ENCODE measurements at places on chromosomes 2 and 18.

- DNase-seq = no peak
Measured at GRCh38 chr2:28684142-28684858, 67.3 kb upstream of the PPP1CB start.

DNA sequence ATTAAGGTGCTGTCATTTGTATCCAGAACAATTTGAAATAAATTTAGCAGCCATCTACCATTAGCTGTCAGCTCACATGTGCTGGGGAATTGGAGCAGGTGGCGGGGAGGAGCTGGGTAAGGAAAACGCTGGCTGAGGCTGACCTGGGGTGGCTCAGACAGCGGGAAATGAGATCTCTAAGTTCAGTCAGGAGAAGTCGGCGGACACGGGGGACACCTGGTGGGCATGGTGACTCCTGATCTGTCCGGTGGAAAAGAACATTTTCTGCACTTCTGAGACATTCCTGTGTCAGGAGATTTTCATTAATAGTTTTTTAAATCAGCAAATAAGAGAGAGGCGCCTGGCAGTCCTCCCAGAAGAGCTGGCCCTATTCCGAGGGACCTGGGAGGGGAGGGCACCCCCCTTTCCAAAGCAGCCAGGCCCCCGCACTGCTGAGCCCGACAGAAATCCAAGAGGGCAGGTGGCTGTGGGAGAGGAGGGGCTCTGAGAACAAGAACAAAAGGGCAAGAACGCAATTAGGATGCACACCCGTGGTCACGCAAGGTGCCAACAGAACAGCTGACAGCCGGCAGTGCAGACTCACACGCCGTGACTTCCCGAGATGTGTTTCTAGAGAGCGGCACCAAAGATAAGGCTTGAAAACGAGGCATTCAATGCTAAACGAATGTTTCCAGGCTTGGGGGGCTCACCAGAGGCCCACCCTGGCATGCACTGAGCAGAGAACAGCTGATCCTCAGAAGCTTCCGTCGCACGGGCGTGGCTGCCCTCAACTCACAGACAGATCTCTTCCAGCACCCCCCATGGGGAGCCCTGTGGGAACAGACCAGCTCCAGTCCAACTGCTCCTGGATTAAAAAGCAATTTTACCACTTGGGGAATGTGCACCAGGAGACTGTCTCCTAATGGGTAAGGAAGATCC is 26.4 kb downstream of the SLC66A2 start:
- no peak for DNase-seq

- peak; percentile 66 for DNase-seq
Measured at GRCh38 chr2:219576505-219577388, 4.6 kb downstream of the INHA start.

DNA sequence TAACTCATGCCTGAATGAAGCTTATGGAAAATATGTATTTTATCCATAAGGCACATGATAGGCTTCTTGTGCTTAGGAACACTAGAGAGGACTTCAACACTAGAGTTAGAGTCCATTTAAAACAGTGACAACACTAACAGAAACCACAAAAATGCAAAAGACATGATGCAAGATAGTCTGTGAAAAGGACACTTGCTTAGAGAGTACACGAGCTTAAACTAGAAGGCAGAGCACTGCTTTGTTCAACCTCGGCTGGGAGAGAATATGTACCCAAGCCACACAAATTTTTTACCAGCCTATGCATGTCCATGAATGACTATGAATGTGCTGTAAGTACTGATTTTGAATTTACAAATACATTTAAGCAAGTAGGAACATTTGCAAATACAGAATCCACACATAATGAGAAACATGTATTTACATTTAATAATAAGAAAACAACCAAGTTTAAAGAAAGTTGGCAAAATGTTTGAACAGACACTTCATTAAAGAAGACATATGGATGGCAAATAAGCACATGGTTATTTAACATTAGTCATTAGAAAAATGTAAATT is 130.6 kb downstream of the SPOPL start:
- DNase-seq = peak; percentile 6

- no peak for DNase-seq
Measured at GRCh38 chr2:241068942-241069810, 32.9 kb downstream of the MTERF4 start.

GRCh38 chr18:62715436-62715758 is at the start of gene PHLPP1:
Gene PHLPP1, plus strand, starts transcription at chr18:62715541. Its CDS starts 143 bp downstream, at chr18:62715684.
- no peak for DNase-seq

DNA sequence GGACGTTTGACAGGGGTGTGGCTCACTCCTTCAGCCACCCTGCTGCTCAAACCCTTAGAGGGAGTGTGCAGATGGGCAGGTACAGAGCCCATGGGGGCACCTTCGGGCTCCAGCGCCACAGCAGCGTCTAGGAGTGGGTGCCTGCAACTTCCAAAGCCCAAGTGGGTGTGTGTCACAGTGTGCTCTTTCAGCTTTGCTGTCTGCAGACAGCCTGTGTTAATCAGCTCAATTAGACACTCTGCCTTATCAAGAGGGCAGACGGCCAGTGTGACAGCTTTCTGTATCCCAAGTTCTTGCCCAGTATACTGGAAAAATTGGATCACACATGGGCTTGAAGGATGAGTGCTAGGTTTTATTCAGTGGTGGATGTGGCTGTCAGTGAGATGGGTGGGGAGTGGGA is 96.7 kb downstream of the AP1S3 start:
- DNase-seq = no peak

- DNase-seq = no peak
Measured at GRCh38 chr2:98658816-98659490, 50.6 kb downstream of the UNC50 start.

DNA sequence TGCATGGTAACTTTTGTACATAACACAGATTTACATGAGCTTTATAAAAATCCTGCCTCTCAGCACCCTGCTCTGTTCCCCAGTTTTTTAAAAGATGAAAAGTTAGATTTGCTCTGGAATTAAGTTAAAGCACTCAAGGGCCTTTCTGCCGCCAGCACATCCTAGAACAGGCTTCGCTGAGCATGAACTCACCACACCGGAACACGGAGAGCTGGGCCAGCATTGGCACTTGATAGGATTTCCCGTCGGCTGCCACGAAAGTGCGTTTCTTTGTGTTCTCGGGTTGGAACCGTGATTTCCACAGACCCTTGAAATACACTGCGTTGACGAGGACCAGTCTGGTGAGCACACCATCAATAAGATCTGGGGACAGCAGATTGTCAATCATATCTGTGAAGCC is 34.3 kb downstream of the MRPL44 start:
- no peak for DNase-seq

- DNase-seq = no peak
Measured at GRCh38 chr18:46481847-46482245, 175.2 kb downstream of the LOXHD1 start.

DNA sequence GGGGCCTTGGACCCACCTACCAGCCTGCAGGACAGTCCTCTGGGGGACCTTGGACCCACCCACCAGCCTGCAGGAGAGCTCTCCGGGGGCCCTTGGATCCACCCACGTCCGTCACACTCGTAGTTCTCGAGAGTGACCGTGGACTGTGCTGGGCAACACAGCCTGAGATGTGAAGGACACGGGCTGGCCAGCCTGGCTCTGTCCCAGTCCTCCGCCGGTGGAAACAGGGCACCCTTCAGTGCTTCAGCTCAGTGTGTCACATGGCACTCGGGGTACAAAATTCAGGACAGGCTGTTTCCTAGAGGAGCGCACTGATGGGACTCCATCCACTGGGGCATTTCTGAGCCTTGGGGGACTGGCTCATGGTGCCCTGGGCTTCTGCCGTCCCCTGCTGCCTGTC is 212.0 kb downstream of the TWIST2 start:
- no peak for DNase-seq

DNA sequence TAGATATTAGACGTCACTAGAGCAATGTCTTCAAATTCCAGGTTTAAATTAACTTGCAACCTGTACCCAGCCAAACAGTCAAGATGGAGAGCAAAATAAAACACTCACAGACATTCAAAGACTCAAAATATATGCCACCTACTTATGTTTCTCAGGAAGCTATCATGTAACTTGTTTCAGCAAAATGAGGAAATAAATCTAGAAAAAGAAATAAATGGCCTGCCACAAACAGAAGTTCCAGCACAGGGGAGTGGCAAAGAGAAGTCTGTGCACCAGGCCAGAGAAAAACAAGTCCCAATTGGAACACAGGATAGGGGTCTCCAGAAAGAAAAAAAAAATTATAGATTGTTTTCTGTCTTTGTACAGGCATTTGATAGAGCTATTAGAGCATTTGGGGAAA is 96.7 kb downstream of the LRP2 start:
- no peak for DNase-seq

DNA sequence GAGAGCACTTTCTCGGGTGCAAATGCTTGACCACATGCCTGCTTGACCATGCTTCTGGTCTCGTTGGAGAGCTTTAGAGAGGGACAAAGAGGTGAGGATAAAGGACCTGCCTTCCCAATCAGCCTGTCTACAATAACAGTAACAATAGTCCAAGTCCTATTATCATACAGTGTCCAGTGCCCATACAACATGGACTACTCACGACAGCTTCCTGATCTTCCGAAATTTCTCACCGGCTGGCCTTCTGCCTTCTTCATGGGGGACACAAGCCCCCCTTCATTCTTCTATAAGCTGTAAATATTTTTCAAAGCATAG is 329.0 kb downstream of the PAX3 start:
- DNase-seq = no peak

GRCh38 chr2:181152226-181152625 is 171.8 kb downstream of the UBE2E3 start:
- DNase-seq = no peak

- DNase-seq = no peak
Measured at GRCh38 chr2:242043538-242044312, 174.2 kb downstream of the RTP5 start.

DNA sequence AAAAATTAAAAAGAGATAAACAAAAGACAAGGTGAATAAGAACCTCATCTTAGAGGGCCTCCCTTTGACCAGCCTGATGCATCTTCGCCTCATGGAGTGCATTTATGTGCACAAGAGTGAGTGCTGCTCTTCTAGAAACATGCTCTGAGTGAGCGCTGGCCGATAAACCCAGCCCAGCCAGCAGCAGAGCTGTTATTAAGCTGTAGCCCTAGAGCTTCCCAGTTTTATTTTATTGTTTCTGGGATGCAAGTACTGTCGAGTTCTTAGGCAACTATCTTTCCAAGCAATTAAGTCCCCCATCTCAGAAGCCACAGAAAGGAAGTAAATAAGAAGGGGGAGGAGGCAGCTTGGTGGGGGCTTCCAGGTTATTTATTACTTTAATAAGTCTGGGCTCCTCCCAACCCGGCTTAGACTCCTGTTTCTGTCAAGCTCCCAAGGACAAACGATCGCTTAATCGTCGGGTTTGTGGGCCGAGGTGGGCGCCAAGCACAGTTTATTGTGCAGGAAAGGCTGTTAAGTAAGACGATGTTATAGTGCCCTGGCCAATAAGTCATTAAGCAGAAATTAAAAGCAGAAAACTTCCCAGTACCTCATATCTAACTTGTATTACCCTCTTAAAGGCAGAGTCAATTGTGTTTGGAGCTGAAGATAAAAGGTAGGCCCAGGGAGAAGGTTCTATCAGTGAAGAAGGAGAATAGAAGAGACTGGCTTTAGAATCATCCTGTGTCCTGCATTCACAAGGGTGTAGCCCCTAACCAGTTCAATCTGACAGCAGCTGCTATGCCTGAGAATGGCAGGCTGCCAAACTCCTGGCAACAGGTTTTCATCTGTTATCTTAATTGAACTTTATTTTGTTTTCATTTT is 176.3 kb downstream of the PIK3C3 start:
- DNase-seq = no peak

DNA sequence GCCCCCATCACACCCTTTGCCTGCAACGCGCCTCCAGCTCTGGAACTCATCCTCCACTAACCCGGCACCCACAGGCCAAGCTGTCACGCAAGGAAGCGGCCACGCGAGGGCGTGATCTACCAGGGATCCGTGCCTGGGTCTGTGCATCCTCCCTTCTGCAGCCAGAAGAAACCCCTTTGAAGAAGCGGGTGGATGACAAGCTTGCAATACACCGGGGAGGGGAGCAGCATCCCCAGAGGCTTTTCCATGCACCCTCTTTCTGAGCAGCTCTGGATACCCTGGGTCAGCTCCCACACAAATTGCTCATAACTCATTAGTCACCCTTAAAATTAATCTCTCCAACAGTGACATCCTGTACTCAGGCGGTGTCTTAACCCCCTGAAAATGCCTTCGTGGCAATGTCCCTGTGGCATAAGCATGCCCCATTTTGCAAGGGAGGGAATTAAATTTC is 47.6 kb downstream of the PDCL3 start:
- peak; percentile 80 for DNase-seq

DNA sequence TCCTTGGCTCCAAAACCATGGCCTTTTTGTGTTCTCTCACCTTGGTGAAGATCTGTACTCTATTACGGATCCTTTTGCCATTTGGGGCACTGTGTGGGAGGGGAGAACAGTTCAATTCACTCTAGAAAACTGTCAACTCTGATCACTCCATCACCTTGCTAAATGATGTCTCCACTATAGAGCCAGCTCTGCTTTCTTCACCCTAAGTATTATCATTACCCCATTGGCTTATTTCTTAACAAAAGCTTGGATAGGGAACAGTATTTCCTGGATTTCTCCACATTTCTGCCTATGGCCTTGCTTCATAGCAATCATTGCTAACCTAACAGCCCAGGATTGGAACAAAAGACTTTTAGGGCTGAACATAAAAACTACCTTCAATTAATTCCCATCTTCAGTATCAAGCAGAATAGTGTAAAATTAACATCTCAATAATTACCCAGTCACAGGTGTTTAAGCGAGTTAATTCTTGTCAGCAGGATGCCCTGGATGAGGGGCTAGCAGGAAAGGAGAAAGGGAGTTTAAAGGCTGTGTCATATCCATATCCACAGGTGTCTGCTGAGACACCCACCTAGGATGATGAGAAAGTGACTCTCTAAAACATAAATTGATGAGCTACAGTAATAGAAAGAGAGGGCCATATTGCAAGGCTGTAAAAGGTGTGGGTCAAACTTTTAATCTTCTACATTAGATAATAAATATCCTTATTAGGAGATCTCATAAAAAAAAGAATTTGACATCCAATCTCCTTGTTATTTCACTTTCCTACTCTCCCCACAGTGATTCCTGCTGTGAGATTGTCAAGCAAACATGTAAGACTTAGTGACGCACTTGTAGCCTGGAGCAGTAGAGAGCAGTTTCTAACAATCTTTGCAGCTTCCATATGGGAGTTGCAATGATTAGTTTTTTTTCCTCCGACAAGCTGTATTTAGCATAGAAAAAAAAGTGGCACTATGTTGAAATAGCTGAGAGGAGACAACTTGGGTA is 589.5 kb upstream of the NXPH2 start:
- DNase-seq = no peak

- no peak for DNase-seq
Measured at GRCh38 chr2:172097557-172098131, 5.1 kb downstream of the DLX2 start.

- peak; percentile 100 for DNase-seq
Measured at GRCh38 chr2:25517701-25518100, 155.7 kb downstream of the DTNB start.

DNA sequence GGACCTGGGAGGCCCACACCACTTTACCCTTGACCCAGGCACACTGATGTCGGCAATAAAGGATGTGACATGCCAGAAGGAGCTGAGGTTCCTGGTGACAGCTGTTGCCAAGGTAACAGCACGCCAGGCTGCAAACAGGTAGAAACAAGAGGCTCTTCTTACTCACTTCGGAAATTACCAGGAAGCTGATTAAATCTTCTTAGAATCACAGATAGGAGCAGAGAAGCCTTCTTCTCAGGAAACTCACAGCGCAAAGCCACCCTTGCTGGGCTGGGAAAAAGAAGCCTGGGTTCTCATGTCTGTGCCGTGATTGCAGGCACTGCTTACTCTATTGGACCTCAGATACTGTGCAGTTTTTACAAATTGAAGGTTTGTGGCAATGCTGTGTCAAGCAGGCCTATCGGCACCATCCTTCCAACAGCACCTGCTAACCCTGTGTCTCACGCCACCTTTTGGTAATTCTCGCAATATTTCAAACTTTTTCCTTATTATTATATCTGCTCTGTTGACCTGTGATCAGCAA is 61.0 kb upstream of the TAF1B start:
- no peak for DNase-seq

Data from SK-MEL-5 (cell line).